ENCODE measurements at places on chromosomes 2 and 18.

- DNase-seq: no peak
Observed at GRCh38 chr2:67898595-67898994, 164.2 kb downstream of the C1D start.

DNA sequence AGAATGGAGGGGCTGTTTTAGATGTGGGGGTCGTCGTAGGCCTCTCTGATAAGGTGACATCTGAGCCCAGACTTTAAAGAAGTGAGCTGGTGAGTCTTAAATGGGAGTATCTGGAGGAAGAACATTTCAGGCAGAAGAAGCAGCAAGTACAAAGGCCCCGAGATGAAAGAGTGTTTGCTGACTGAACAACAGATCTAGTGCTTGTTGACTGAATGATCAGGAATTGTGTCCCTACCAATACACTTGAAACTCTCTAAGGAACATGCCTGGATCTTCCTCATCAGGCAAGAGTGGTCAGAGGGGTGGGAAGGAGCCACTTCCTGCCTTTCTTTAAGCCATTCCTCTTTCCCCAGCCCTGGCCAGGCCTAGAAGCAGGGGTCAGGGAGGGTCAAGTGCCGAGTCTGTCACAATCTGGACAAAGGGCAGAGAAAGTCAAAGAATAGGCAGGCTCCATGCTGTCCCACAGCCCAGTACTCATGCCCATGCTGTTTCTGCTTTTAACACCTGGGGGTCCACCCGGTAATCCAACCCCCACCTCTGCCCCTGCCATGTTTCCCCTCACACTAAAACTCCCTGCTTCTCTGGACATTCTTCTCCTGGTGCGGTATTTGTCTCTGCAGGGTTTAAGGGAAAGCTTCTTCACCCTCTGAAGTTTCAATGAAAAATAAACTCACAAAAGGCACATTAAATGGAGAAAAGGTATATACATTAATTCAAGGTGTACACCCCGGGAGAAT is 3.0 kb upstream of the TMEM37 start:
- no peak for DNase-seq

DNA sequence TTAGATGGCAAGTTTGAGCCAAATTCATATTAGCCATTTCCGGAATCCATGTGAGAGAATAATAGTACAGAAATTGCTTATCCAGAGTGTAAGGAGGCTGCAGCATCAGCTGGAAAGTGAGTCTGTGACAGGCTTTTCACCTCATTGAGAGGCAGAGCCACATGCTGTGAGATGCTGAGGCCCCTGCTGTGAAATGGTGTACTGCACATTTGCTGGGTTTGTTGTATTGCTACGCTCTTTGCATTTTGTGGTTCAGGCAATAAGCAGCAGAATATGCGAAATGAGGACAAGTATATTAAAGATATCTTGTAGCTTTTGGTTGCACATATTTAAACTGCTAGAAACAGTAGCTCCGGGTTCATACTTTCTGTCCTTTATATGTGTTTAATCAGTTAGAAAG is 37.0 kb downstream of the NABP1 start:
- DNase-seq: no peak

DNA sequence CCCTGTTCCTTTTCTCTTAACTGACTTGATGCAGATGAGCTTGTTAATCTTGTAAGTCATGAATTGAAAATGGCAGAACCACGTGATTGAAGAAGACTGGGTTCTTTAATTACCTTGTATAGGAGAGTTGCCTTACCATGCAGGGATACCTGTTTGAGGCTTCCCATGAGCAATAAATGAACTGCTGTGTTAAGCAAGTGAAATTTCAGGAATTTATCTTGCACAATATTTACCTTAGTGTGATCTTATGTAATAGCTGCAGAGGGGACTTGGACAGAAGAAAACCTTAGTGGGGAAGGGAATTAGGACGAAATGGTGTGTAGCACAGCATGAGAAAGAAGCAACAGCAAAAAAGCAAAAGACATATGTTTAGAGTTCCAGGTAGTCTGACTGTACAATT is 384.0 kb upstream of the TMEFF2 start:
- no peak for DNase-seq

GRCh38 chr18:50080932-50081560 is 113.9 kb downstream of the MYO5B start:
- no peak for DNase-seq

Measured in C1 segment of cervical spinal cord (tissue), 14 donors.